ENCODE measurements at places on chromosomes 7 and 10.

GRCh38 chr10:75555323-75555722 is 123.9 kb downstream of the LRMDA start:
- no peak for DNase-seq

DNA sequence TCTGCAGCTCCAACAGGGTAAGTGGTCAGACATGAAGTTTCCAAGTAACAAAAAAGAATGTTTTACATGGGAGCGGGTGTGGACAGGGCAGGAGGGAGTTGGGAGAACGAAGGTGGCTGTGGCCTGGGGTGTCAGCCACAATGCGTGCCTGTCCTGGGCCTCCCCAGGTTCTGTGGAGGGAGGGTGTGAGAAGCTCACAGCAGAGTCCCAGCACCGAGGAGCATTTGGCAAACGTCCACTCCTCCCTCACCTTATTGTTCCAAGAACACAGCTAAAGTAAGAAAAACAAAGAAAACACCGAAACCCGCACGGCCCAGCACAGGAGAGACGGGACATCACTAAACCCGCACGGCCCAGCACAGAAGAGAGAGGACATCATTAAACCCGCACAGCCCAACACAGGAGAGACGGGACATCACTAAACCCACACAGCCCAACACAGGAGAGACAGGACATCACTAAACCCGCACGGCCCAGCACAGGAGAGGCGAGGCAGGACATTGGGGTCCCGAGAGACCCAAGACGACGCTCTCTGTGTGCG is 226.4 kb downstream of the MAD1L1 start:
- no peak for DNase-seq

DNA sequence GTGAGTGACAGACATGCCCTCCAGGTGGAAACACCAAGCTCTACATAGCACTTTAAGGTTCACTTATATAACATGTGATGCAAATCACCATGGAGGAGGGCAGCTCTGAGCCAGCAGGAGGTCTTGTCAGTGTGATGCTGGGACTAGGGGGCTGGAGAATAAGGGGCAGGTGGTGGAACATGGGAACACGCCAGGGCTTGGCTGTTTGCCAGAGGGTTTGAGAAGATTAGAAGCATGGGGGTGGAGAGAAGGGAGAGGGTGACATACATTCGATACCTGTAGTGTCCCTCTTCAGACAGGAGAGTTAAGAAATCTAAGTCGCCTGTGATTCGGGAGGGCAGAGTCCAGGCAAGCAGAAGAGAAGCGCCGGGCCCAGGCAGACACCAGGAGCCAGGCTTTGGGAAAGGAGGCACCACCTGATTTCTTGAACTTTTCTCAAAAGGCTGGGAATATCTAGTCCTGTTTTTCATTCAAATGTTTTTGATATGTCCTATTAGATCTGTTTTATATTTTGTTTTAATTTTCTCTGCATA is 16.9 kb upstream of the LAMB4 start:
- DNase-seq, result no peak

- no peak for DNase-seq
These were observed at the start of gene C7orf33 for GRCh38 chr7:148590471-148590870. TSS of gene C7orf33 (plus strand) at chr7:148590766. CDS start at chr7:148590926, 160 bp downstream.

DNA sequence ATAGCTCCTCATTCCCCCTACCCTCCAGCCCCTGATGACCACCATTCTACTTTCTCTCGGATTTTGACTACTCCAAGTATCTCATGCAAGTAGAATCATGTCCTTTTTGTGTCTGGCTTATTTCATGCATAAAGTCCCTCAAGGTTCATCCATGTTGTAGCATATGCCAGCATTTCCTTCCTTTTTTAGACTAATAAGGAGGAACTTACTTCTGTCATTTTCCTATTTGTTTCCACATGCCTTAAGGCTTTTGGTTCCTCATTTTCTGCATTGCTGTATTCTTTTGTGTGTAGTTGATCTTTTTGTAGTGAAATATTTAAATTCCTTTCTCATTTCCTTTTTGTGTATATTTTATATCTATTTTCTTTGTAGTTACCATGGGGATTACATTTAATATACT is 376.9 kb downstream of the CALN1 start:
- no peak for DNase-seq

DNA sequence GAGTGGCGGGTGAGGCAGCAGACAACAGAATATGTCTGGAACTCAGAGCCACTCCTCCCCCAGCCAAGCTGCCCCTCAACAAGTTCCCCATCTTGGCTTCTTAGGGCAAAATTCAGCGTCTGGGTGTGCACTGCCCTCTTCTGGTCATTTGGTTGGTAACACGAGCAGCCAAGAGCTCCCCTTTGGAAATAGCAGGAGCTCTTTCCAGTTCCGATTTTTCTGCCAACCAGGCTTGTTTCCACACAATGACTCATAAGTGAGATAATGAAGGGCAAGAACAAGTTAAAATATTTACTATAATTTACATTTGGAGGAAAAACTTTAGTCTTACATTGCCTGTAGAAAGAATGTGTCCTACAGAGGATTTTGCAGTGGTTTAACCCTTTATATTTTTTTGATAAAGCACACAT is 70.5 kb downstream of the ADCYAP1R1 start:
- peak; percentile 82 for DNase-seq

DNA sequence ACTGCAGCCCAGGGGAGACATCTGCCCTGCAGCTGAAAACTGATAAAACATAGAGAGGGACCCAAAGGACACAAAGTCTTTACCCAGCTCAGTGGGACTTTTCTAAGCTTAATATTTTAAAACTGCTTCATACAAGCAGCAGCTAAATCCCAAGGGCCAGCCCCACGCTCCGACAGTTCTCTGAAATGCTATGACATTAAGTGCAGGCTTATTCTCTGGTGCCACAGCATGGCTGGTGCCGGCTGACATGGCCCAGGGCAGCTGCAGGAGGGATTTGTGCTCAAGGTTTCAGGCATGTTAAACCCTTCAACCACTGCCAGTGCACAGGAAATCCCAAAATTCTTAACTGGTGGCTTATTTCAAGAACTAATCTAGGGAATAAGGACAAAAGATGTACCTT is 170.9 kb downstream of the PARD3 start:
- DNase-seq, result no peak

DNA sequence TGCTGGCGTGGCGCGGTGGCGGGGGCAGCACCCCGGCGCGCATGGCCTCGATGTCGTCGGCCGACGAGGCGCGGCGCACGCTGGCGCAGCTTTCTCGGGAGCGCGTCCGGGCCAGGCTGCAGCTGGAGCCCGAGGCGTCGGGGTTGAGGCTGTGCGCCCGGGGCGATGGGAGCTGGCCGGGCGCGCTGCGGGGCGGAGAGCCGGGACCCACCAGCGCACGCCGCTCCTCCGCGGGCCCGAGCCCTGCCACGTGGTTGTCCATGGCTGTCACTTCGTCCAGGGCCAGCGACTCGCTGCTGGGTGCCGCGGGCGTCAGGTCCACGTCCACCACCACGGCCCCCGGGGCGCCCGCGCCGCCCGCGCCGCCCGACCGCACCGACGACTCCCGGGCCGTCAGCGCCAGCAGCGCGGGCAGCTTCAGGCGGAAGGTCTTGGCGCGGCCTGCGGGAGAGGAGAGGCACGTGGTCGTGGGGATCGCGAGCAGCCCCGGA is 20.0 kb downstream of the KCNH2 start:
- no peak for DNase-seq

DNA sequence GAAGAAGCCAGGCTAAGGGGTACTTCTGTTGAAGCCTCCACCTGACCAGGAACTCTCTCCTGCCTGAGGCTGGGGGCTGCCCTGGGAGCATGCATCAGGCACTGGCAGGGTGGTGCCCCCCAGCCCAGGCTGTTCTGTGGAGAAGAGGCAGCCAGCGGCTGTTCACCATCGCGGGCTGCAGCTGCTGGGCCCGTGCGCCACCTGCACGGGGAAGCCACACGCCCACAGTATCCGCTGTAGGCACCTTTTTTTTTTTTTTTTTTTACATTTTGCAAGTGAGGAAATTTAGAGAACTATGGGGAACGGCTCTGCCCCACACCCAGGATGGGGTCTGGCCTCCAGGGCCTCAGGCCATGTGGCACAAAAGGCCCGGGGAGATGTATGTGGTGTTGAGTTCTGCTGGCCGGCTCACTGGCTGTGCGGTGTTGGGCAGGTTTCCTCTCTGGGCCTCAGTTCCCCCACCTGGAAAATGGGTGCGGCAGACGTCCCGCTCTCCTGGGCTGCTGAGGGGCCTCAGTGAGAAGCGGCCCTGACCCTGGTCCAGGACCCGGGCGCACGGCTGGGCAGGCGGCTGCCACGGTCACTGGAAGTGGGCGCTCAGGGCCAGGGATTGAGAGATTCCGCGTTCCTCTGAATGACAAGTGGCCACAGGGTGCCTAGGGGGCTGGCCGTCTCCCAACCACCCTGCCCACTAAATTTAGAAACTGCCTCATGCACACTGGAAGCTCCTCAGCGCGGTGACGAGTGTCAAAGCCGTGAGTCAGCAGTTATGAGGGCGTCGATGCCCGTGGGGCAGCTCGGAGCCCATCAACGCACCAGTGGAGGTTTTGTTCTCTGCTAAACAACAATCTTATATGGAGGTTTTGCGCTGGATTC is 8.8 kb upstream of the INTS1 start:
- DNase-seq, result peak; percentile 75

Measured in fibroblast of skin of right biceps (primary cell).